ENCODE measurements at places on chromosomes 16 and 17. TPM values are rescaled to one million over a fixed set of nuclear protein-coding genes. Genes with fewer than 3 reads are reported as not detected.

DNA sequence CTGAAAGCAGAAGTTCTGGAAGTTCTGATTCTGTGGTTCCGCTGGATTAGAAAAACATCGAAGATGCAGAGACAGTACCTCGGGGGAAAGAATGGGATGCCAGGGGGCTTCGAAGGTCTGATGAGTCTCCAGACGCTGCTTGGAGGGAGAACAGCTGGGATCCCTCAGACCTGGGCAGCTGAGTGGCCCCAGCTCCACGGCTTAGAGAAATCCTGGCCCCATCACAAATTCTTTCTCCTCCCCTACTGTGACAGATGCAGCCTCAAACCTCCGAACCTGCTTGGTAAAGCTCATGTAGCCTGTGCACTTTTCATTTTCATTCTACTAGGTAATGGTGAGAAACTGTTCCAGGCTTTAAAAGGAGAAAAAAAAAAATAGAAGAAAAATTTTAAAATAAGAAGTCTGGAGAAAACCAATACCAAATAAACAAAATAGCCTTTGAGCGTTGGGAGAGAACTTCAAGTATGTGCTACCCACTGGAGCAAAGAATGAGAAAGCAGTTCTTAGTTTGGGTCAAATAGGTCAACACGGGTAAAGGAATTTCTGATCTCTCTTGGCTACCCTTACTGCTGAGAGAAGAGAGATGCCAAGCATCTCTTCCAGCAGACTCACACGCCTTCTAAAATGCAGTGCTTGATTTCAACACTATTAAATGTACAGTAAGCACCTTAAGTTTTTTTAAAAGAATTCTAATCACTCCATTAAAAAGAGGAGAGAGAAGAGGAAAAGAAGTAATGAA, 19.9 kb downstream of the MAF start:
- no peak for DNase-seq

DNA sequence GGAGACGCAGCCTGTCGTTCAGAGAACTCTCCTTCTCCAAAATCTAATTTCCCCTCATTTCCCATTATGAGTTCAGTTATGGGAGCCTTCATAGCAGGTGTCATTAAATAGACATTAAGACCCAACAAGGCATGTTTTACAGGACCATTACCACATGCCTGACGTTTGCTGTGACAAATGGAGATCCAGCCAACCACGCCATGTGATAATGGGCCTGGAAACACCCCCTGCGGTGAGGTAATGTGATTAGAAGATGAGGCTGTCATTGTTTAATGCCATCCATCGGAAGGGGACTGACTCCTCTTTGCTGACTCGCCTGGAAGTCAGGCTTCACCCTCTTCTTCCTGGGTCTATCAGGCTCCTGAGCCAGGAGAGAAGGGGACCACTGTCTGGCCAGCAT, 76.9 kb downstream of the WSCD1 start:
- DNase-seq = no peak

DNA sequence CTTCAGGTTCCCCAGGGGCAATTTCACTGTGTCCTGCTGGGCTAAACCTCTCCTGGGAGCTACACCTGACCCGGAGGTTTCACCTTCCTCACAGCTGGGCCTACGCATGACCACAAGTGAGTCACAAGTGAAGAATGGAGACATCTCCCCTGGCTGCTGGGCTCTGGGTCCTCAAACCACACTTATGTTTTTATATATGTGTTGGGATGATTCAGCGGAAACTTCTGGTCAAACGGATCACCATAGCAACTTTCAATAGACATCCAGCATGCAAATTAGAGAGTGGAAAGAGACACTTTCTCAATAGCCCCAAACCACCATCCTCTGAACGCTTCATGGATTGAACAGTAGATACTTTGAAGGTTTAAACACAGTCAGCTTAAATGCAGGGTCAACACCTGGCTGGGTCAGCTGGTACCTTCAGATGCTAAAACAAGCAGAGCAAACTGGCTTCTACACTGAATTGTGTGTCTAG, 28.0 kb upstream of the MAF start:
- no peak for DNase-seq

DNA sequence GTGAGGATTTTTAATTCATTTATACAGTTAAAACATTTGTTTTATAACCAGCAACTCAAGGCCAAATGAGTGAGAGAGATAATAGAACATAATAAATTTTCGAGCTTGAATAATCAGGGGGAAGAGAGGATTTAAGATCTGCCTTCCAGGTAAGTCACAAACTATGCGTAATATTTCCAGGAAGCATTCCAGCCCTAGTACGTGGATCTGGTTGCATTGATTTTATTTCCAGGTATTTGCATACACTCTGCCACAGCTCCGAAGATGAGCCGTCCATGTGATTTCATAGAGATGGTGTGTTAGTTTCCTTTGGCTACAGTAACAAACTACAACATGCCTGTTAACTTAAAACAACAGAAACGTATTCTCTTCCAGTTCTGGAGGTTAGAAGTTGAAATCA, 3.5 kb downstream of the DYNLRB2 start:
- DNase-seq = no peak

Gene PYDC1
- polyA plus RNA-seq = not detected

Gene HEATR9
- 0.17 TPM for polyA plus RNA-seq

DNA sequence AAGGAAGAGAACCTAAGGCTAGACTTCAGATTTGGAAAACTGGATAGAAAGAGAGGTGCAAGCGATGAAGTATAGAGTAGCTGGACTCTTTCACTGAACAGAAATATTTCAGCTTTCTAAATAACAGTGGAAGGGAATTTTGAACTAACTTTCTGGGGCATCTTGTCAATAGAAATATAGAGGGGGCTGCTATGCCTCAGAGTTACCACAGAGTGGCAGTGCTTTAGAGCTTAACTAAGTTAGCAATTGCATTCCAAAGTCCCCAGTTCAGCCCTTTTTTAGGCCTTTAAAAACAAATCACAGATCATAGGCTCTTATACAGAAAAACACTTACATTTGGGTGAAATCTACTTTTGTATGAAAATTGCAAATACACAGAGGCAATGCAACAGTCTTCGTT, 154.2 kb upstream of the CDH8 start:
- DNase-seq = no peak
